ENCODE measurements at places on chromosomes 1 and 21.

DNA sequence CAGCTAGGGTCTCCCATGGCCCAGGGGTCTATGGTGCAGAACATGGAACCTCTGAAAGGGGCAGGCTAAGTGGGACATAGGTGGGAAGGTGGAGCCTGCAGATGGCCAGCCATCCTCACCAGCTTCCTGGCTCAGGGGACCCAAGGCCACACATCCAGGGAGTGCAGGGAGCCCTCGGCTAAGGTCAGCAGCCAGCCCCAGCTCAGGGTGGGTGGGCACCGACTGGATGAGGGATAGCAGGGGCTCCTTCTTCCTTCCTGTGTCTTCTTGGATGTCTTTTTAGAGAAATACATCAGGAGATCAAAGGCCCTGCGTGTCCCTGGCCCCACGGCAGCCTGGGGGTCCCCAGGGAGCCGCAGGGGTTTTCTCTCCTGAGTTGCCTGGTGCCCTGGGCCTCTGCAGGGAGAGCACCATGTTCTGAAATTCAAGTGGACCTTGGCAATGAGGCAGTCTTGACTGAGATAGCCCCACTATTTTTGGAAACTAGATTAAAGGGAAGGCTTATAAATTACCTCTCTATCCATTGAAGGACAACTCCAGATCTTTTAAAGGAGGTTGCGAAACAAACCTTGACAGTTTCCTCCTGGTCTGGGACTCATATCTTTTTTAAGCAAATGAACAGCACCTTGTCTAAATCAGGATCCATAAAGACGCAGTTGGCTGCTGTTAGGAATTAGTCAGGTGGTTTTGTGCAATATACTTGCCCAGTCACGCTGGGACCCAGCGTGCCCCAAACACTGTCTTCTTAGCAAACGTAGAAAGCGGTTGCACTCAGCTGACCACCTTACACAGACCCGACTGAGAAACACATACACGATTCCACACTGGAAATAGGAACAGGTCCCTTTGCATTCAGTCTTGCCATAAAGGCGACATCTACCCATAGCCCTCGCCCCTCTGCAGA lies 242.3 kb downstream of the TOMM20 start:
- no peak for DNase-seq

GRCh38 chr1:63802109-63802508 lies 28.3 kb downstream of the ROR1 start:
- DNase-seq: no peak

- no peak for DNase-seq
Observed at GRCh38 chr21:31900121-31900895, 27.5 kb downstream of the HUNK start.

DNA sequence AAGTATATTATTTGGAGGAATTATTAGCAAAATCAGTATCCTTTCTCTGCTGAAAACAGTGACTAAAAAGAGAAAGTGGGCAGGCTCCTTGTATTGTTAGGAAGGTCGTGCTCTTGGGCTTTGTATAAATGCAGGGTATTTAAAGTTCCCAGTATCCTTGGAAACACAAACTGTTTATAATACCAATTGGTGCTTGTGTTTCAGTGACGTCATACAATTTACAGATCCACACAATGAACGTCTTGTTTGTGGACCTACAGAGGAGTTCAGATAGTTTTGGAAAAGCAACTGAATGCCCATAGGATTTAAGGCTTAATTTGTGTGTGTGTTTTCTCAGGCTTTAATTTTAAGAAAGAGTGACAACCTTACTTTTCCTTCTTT lies 168.2 kb downstream of the RASAL2 start:
- DNase-seq: peak; percentile 92

- no peak for DNase-seq
Observed at GRCh38 chr1:29811727-29812407, 575.5 kb downstream of the PTPRU start.

GRCh38 chr1:167752219-167752985 lies 30.6 kb downstream of the MPZL1 start:
- DNase-seq: peak; percentile 31

GRCh38 chr1:22188914-22189313 lies 46.0 kb upstream of the WNT4 start:
- no peak for DNase-seq

- no peak for DNase-seq
Observed at GRCh38 chr1:17706445-17706844, 48.7 kb upstream of the ACTL8 start.

DNA sequence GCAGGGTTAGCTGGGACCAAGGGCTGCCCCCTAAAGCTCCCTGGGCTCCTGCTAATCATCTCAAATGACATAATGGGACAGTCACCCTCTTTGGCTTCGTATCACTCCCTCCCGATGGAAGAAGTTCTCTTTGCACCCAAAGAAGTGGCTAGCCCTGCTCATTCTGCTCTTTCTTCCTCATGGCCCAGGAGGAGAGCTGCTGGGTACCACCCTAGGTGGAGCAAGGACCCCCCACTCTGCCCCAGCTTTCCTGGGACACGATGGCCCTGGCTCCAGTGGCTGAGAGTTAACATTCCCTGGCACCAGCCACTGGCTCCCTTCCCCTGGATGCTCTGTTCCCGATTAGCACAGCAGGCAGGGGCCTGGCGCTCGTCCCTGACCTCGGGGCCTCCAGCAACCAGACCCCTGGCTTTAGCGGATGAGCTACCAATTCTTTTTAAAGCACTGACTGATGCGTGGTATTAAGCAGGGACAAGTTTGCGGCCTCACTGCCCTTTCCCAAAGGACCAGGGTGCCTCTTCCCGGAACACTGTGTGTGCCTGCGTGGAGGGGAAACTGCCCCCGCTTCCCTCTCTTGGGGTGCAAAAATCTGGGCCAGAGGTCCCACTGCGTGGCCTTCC lies 1.2 kb downstream of the MYOM3 start:
- no peak for DNase-seq

- no peak for DNase-seq
Observed at GRCh38 chr1:45552331-45552730, 1.7 kb downstream of the AKR1A1 start.

- DNase-seq: no peak
Observed at GRCh38 chr1:12206238-12206637, 23.6 kb upstream of the VPS13D start.

DNA sequence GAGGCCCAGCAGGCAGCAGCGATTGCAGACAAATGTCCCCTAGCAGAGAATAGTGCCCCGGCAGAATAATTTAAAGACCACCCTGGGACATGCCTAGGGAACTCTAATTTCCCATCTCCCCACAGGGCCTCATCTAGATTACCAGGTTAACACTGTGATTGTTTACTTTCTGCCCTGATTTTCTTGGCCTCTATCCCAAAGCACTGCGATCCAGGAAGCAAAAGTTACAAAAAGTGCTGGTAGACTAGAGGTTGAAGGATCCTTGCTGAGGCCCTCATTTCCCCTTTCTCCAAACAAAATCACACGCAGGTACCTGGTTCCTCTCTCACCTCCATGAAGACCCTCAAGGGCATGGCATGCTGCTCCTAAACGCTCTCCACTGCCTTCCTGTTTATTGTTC lies 229.7 kb downstream of the C1orf94 start:
- DNase-seq: no peak

DNA sequence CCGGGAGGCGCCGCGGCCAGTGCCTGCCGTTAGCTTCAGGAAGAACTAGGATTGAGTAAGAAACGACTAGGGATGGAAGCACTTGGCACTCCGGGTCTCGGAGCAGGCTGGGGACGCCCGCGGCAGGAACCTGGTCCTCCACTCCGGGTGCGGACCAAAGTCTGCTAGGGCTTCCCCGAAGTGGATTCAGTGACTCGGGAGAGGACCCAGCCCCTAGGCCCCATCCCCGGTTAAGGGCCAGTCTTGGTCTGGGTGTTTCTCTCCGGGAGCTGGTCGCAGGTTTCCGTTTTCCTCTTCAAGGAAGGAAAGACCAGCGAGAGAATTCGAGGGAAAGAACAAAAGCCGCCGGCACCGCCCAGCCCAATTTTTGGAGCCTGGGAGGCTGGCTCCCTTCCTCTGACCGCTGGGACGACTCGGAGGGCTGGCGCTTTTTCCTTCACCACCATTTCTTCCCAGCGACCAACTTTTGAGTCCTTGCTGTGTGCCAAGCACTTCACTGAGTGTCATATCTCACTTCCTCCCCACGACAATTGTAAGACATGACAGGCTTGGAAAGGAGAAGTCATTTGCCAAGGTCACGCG lies 16.8 kb upstream of the STMN1 start:
- no peak for DNase-seq

- DNase-seq: peak; percentile 50
Observed at GRCh38 chr1:173666646-173667045, 3.0 kb downstream of the ANKRD45 start.

DNA sequence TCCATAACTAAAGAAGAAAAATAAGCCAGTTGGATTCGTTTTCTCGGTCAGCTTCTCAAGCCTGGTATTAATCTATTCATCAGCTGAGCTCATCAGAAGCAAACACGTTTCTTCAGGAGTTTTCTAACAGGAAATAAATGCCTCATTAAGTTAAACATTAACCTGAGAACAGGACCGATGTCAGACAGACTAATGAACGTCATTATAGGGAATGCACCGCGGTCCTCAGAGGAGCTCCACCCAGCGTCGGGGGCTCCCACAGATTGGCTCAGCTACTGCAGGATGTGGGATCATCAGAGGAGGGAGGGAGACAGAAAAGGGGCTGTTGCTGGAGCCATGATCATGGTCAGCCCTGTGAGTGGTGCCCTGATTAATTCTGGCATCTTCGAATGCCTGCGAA lies 615.4 kb downstream of the PTPRU start:
- DNase-seq: no peak

GRCh38 chr1:60947367-60947766 lies 135.0 kb upstream of the NFIA start:
- DNase-seq: no peak

DNA sequence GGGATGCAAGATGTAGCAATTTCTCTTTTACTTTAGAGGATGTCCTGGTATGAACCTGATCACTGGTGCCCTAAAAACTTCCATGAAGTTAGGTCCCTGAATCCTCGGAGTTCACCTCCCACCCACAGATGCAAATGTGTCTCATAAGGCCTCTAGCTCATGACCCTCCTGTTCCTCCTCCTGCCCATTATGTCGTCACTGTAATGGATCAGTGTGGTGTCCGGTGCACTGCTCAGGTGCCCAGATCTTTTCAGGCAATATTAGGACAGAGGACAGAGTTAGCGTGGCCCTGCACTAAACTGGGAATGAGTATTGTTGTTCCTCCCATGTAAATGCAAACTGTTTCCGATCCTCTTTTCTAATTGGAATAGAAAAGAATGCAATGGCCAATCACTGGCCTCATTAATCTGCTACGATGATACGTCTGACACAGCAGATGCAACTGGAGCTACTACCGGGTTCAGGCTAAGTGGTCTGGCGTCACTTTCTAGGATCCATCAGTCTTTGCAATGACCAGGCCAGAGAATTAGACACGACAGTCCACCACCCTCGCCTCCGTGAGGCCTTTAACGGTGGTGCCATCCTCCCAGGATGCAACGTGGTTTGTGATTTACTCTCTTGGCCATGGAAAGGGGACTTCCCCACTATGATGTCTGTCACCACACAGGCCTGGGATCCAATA lies 3.4 kb upstream of the COL6A2 start:
- DNase-seq: no peak

- peak; percentile 58 for DNase-seq
Observed at GRCh38 chr1:109024646-109025045, 17.3 kb downstream of the WDR47 start.

GRCh38 chr1:201299968-201300367 lies 16.7 kb downstream of the PKP1 start:
- DNase-seq: peak; percentile 4

- DNase-seq: peak; percentile 88
Observed at GRCh38 chr1:28078680-28079626, 9.5 kb downstream of the EYA3 start.

DNA sequence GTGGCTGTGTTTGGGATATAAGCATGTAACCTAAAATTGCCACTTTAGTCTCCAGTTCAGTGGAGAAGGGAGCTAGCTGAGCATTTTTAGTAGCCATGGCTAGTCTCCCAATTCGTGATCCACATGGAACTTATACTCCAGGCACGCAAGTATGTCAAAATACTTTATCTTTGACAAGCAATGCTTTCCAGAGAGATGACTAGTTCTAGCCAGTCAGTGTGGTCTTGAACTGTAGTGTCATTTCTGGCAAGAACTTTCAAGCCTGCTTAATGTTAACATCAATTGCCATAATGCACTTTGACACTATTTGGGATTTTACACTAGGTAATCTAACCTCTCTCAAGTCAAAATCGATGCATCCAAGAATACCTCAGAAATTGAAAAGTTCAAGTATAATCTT lies 660.0 kb downstream of the PTPRC start:
- DNase-seq: peak; percentile 11

GRCh38 chr1:70360321-70360720 lies 5.8 kb upstream of the ANKRD13C start:
- no peak for DNase-seq

DNA sequence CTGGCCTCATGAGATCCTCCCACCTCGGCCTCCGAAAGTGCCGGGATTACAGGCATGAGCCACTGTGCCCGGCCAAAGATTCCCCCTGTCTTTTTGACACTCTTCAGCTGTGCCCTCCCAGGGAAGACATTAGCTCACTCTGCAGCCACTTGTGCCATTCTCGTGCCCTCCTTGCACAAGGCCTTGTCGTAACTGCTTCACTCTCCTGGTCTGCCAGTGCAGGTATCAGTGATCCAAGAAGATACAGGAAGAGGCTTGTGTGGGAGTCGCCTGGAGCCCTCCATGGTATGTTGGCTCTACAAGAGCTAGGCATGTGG lies 22.0 kb upstream of the WDR26 start:
- no peak for DNase-seq

- DNase-seq: no peak
Observed at GRCh38 chr1:210855440-210855839, 278.5 kb downstream of the KCNH1 start.

GRCh38 chr1:246794828-246795671 lies 70.8 kb downstream of the SCCPDH start:
- DNase-seq: peak; percentile 9

DNA sequence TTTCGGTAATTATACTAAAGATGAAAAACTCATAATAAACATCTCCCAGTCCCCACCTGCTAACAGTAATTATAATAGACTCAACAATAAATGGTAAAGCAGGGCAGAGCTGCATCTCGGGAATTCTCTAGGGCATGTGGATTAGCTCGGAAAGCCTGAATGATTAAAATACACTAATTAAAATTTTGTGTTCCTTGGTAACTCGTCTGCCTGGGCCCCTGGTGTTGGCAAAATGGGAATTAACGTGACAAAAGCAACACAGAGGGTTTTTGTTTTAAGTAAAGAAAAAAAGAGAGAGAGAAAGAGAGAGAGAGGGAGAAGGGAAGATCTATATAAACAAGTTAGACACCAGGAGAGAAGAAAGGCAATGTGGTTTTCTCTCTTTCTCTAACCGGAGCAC lies 62.1 kb downstream of the CASZ1 start:
- DNase-seq: no peak
